Cortex of kidney (tissue), 1 donor: ENCODE measurements at places on chromosomes 7 and 10.

DNA sequence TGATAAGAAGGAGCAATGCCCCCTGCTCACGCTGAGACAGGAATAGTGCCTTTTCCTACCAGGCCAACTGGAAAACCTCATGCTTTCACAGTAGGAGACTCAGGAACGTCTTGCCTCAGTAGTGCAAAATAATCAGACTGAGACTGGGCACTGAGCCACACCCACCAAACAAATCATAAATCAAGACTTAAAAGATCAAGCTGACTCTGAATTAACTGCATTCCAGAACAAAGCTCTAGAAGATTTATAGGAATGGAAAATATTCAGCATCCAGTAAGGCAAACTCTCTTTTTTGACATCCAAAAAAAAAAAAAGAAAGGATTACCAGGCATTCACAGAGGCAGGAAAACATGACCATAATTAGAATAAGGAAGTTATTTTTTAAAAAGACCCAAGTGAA is 30.5 kb upstream of the SLC18A3 start:
- no peak for DNase-seq

- DNase-seq = no peak
Observed at GRCh38 chr10:70974351-70974901, 86.1 kb upstream of the PCBD1 start.

GRCh38 chr7:121355574-121355973 is 26.8 kb downstream of the WNT16 start:
- DNase-seq = no peak

DNA sequence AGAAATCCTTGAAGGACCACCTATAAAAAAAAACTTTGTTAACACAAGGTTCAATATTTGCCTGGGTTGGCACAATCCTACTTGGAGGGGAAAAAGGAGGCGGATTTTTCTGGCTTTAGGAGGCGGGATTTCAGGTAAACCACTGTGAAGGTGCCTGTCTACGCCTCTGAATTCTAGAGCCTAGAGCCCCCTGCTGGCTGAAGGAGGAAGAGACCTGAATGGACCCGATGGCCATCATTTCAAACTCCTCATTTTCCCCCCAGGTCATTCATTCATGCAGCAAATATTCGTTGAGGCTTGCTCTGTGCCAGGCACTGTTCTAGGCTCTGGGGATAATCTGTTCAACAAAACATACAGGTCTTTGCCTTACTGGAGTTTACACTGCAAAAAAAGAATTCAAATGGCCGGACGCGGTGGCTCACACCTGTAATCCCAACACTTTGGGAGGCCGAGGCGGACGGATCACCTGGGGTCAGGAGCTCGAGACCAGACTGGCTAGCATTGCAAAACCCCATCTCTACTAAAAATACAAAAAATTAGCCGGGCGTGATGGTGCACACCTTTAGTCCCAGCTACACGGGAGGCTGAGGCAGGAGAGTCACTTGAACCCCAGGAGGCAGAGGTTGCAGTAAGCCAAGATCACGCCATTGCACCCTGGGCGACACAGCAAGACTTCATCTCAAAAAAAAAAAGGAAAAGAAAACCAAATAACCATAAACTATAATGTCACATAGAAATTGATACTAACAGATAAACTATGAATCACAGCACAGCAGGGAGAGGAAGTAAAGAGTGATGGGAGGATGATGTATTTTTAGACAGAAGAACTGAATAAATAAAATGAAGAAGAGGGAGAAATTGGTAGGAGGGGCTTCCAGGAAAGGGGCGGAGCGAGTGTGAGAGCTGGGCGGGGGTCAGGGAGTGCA is 90.1 kb upstream of the NFE2L3 start:
- DNase-seq = no peak

GRCh38 chr10:122986335-122986734 is 6.1 kb downstream of the PSTK start:
- no peak for DNase-seq

DNA sequence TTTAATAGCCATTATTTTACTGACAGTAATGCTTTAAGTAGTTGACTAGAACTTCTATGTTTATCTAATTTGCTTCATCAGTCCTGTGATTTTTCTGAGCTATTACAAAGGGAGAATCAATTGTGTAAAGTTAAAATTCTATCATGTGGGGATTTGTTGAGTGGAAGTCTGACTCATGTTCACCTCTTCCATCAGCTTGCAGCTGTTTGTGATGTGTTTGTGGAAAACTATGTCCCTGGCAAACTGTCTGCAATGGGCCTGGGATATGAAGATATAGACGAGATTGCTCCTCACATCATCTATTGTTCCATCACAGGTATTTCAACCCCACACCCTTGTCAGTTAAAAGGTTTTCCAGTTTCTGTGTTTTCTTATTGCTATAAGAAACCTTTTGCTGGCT is 59.9 kb downstream of the SUGCT start:
- DNase-seq = no peak

GRCh38 chr10:121524157-121524817 is 74.0 kb downstream of the FGFR2 start:
- DNase-seq = no peak

DNA sequence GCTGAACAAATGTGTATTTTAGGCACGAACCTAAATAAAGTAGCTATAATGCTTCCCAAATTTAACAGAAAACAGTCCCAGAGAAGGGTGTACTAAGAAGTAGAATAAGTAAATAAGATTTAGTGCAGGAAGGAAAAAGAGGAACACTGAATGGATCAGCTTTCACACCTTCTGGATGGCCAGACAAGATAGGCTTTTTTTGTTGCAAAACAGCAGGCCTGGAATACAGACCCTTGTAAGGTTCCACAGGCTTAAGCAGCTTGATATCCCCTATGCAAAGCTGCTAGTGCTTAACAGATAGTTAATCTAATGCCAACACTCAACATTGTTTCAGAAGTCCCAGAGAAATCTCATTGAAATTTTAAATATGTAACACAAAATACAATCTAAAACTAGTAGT is 328.1 kb upstream of the STEAP1 start:
- DNase-seq = no peak

- DNase-seq = no peak
Observed at GRCh38 chr10:43258562-43259212, 8.2 kb downstream of the RASGEF1A start.

GRCh38 chr7:4097001-4097609 is 585.0 kb upstream of the FOXK1 start:
- DNase-seq = no peak

DNA sequence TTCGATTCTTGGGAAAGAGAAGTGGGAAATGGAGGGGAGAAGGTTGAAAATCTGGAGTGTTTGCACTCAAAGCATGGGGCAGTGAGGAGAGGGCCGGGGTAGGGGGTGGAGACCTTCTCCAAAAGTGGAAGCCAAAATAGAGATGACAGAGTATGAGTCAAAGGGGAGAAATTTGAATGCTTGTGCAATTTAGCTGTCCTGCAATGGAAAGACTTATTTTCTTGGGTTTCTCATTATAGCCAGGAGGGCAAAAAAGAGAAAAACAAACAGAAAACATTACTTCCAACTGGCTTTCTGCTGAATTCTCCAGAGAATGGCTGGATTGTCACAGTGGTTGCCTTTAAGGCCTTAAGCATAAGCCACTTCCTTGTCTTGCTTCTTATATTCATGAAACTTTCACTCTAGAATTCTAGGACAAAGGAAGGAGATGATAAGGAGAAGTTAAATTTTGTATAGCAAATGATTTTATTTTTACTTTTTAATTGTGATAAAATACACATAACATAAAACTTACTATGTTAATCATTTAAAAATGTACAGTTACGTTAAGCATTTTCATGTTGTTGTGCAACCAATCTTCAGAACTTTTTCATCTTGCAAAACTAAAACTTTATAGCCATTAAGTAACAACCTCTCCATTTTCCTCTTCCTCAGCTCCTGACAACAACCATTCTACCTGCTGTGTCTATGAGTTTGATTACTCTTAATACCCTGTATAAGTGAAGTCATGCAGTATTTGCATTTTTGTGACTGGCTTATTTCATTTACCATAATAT is 100.2 kb downstream of the GPR85 start:
- DNase-seq = no peak

- no peak for DNase-seq
Observed at GRCh38 chr10:30510184-30510931, 76.4 kb downstream of the MAP3K8 start.

DNA sequence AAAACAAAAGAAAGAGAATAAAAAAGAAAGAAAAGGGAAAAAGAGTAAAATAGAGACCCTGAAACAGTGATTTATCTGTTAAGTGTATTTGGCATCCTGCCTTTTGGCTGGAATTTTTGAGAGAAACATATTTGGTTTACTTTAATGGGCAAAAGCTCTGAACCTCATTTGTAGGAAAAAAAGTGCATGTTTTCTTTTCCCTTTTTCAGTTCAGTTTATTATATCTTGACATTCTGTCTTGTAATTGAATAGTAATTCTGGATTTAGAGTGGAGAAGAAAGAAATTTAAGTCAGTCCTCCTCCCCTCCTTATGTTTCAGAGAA is 69.5 kb downstream of the ARID5B start:
- no peak for DNase-seq

DNA sequence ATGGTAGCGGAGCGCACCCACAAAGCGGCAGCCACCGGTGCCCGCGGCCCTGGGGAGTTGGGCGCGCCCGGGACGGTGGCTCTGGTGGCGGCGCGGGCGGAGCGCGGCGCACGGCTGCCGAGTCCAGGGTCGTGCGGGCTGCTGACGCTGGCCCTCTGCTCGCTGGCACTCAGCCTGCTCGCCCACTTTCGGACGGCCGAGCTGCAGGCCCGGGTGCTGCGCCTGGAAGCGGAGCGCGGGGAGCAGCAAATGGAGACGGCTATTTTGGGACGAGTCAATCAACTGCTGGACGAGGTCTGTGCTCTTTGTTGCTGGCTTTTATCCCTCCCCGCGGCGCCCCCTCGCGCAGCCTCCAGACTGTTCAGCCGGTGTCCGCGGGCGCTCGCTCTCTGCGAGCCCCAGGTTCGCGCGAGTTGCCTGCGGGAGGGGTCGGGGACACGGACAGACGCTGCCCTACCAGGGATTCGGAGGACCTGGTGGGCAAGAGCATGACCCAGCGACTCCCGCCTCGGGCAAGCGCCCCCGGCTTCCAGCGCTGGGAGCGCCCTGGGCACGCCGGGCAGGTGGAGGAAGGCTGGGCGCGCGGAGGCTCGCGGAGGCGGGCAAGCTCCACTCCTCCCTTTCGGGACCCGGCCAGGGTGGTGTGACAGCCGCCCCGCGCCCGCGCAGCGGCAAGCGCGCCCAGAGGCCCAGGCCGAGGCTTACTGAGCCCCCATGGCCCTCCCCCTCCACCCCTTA is 887 bp downstream of the COL13A1 start:
- no peak for DNase-seq

GRCh38 chr7:158237672-158238335 is 349.8 kb downstream of the PTPRN2 start:
- DNase-seq = no peak

DNA sequence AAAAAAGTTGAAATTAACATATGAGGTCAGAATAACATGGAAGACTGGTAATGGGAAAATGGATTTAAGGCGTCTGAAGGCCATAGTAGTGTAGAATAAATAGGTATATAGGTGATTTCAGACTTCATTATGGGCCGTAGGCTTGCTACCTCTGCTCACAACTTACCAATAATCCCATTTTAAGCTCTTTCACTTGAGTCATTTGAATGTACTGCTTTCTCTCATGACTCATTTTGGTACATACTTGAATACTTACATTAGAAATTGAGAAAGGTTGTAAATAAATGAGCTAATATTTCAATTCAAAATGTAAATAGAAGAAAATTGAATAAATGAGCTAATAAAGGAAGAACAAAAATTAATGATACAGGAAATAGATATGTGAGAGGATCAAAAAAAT is 42.2 kb upstream of the NEUROD6 start:
- DNase-seq = no peak

GRCh38 chr7:143406002-143406357 is 2.7 kb downstream of the EPHA1 start:
- no peak for DNase-seq

- DNase-seq = no peak
Observed at GRCh38 chr10:98302741-98303365, 34.9 kb upstream of the LOXL4 start.

DNA sequence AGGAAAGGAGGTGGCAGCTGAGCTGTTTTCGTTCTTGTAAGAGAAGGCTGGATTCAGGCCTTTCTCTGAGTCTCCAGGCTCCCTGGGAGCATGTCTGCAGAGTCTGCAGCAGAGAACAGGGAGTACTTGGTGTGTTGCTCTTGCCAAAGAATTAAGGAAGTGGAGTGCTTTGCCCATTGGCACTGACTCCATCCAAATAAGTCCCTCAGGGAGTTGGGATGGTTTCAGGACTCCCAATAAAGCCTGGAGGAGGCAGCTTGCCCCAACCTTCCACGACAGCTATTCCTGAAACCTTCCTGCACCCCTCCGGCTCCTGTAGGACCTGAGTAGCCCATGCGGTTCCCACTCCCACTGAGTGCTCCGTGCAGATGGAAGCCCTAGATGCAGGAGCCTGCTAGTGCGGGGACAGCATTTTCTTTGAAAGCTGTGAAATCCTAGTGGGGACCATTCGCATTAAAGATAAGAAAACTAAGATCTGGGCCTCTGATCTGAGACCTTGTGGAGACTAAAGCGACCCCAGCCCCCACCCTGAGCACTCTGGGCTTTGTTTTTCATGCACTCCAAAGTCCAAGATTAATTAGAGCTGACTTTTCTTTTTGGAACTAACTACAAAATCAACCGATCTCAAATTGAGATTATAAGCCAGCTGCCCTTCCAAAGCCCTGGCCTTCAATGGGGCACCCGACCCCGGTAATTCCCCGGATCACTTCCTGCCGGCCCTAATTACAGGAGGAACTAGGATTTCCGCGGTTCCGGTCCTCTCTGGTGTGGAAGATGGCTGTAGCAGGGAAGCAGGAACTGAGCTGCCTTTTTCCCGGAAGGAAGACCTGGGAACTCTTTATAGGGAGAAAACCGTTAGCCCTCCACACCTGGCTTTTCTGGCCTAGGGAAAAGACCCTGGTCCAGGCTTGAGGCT is 110.2 kb downstream of the COL13A1 start:
- DNase-seq = no peak

GRCh38 chr10:64091897-64092296 is 570.7 kb downstream of the REEP3 start:
- no peak for DNase-seq

DNA sequence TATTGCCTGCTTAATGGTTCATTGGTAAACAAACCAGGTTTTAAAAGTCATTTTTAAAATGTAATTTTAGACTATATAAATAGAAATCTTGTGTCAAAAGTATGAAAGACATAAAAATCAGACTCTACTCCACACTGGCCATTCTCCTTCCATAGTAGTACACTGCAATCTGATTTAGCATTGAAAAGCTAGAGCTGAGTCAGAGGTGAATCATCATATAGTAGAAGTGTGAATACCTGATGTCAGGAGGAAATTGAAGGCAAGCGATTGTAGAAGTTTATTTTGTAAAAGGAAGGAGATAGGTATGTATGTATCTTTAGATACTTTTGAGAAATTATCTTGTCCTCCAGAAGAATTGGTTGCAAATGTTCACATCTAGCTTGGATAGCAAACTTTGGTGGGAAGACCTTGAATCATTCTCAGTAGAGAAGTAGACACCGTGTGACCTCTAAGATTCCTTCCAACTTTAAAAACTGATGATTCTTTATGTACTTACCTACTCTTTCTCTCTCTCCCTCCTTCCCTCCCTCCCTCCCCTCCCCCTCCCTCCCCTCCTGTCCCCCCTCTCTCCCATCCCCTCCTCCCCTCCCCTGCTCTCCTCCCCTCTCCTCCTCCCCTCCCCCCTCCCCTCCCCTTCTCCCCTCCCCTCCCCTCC is 88.1 kb downstream of the BTAF1 start:
- no peak for DNase-seq
